ENCODE measurements at places on chromosomes 6 and 20. TPM values are rescaled to one million over a fixed set of nuclear protein-coding genes. Genes with fewer than 3 reads are reported as not detected.

Gene ABHD16B
- total RNA-seq: not detected

Gene TSPO2
- not detected for total RNA-seq

Gene PPIL1
- total RNA-seq: 38.4 TPM

Gene SNX3
- total RNA-seq: 203 TPM

Gene PSORS1C1
- total RNA-seq: 2.1 TPM

Gene SAMD3
- total RNA-seq: not detected

Gene RSPH4A
- 0.10 TPM for total RNA-seq

Gene C6orf15
- total RNA-seq: not detected

Gene SLC22A7
- total RNA-seq: not detected

Gene ZC2HC1B
- not detected for total RNA-seq

Gene FLRT3
- 0.30 TPM for total RNA-seq

Gene TUBB2B
- 15.9 TPM for total RNA-seq

Gene MTFR2
- 11.3 TPM for total RNA-seq

Gene SLCO4A1
- 10.4 TPM for total RNA-seq

Gene SYCP2
- total RNA-seq: 0.30 TPM

Gene CTNNBL1
- total RNA-seq: 37.5 TPM

Gene MAFB
- 0.79 TPM for total RNA-seq

Gene LY6G6C
- total RNA-seq: not detected

Gene HLA-G
- not detected for total RNA-seq

Gene SLC17A2
- total RNA-seq: not detected

Gene SLC35D3
- total RNA-seq: not detected

Gene WASF1
- total RNA-seq: 5.6 TPM

Gene SLC22A16
- total RNA-seq: not detected

Gene KIF25
- total RNA-seq: not detected

Gene PLCB1
- 22.7 TPM for total RNA-seq

Gene NOTCH4
- 89.3 TPM for total RNA-seq

Gene SEL1L2
- not detected for total RNA-seq

Gene C2
- not detected for total RNA-seq

Gene ASIP
- not detected for total RNA-seq

Gene GHRH
- not detected for total RNA-seq

Gene KIAA1755
- total RNA-seq: not detected

Gene MEP1A
- not detected for total RNA-seq

Gene ABRACL
- 183 TPM for total RNA-seq

Gene EDN1
- total RNA-seq: 224 TPM

Gene OXT
- total RNA-seq: not detected

Gene SLC35F1
- not detected for total RNA-seq

Gene TRAM2
- total RNA-seq: 62.4 TPM

Gene LAMA2
- 0.59 TPM for total RNA-seq

Gene MRPS26
- total RNA-seq: 66.6 TPM

Gene TRIM31
- total RNA-seq: not detected

Data from mammary microvascular endothelial cell (primary cell).